Frontal cortex (tissue), 4 donors: ENCODE measurements at places on chromosomes 12 and 14. TPM values are rescaled to one million over a fixed set of nuclear protein-coding genes. Genes with fewer than 3 reads are reported as not detected.

NCAPD2 gene
- 9.4 TPM for total RNA-seq

OR6C68 gene
- not detected for total RNA-seq

LAG3 gene
- under 0.01 TPM for total RNA-seq

SERPINA10 gene
- not detected for total RNA-seq

SPRYD3 gene
- 22.4 TPM for total RNA-seq

DNA sequence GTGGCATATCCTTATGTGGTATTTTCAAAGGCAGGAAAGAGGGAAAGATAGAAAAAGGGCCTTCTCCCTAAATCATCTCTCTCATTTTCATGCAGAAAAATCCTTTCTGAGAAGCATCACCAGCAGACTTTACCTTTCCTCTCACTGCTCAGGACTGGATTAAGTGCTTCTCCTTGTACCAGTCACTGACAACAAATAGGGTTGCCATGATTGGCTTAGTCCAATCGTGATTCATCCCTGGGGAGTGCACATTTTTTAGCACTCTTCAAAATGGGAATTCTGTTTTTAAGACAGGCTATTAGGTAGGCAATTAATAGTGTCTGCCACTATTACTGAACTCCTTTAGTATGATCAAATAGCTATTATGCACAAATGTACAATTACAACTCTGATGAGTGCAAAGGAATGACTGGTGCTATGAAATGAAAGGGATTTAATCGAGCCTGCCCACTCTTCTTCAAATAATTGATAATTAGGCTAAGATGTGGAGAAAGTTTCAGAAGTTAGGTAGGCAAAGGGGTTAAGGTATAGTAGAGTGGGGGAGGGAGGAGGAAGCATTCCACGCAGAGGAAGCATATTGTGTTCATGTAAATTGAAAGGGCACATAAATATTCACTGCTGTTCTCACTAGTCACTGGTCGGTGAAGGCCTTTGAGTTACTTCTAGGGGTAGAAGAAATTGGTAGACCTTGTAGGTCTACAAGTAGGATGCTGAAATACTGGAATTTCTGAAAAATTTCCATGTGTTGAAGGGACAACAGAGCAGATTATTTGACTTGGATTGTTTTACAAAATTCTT lies 84.0 kb downstream of the MSRB3 start:
- DNase-seq: no peak

GRCh38 chr12:58252914-58253313 lies 311.5 kb downstream of the ATP23 start:
- no peak for DNase-seq

DNA sequence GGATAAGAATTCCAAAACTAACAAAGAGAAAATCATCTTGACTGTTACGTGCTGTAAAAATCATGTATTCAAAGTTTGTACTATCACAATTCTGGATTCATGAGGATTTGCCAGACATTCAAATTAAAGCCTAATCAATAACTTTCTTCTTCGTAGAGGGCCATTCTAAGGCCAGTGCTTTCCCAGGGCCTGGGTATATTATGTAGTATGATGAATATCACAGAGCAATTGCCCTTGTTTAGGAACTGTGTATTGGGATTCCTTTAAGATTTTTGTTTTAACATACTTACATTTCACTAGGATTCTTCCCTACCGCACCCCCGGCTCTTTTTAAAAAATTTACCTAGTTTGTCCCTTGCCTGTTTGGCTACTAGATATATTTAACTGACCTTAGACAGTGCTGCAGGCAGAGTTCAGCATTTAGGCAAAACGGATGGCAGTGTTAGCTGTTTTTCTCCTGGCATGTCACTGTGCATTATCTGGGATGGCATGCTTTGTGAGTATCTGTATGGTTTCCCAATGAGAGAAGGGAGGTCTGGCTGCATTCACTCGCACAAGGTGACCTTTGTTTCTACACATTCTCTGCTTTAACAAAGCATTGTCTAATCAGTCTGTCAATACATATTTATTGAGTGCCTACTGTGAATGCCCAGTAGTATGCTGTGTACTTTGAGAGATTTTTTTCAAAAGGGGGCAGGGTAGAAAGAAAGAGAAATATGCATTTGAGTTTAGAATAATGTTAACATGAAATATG lies 63.3 kb downstream of the ERC1 start:
- no peak for DNase-seq

DNA sequence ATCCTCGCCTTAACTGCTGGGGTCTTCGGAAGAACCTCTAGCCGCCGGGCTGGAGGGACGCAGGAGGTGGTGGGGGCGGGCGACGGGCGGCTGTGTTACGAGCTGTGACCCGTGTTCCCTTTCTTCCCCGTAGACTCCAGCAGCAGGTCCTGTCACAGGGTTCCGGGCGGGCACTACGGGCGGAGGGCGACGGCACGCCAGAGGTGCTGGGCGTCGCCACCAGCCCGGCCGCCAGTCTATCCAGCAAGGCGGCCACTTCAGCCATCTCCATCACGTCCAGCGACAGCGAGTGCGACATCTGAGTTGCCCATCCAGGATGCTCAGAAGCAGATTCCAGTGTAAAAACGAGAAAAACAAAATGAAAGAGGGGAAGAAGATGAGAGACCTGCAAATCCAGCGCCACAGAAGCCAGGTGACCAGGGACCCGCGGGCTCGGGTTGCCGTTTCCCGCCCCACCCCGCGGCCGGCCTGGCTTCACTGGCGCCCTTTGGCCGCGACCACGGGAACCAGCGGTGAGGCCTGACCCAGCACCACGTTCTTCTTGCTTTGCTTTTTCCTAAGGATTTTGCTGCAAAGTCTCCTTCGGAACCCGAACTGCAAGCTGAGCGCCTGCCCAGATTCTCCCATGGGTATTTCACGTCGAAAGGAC lies 2.1 kb downstream of the SIX6 start:
- DNase-seq: no peak

- no peak for DNase-seq
These were observed 36.3 kb downstream of the NELL2 start for GRCh38 chr12:44839785-44840184.

DNA sequence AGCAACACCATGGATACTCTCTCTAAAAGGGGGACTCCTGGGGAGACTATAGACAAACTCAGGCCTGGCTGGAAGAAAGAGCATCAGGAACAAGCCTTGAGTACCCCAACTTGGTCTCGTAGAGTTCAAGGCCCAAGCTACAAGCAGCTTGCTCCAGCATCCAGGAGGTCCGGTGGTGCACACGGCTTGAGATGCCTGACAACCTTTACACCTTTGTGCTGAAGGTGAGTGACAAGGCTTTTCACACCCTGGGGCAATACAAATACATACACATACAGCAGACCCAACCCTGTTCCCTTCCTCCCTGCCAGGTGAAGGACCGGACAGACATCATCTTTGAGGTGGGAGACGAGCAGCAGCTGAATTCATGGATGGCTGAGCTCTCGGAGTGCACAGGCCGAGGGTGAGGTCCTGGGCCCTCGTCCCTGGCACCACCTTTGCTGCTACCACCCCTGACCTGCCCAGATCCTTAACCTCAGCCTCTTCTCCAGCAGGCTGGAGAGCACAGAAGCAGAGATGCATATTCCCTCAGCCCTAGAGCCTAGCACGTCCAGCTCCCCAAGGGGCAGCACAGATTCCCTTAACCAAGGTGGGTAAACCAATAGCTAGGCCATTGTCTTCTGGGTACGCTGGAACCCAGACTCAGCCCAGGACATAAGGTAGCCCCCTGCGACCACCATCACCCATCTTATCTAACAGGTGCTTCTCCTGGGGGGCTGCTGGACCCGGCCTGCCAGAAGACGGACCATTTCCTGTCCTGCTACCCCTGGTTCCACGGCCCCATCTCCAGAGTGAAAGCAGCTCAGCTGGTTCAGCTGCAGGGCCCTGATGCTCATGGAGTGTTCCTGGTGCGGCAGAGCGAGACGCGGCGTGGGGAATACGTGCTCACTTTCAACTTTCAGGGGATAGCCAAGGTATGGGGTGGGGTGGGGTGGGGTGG lies 41.2 kb downstream of the SH2B3 start:
- DNase-seq: no peak

DNA sequence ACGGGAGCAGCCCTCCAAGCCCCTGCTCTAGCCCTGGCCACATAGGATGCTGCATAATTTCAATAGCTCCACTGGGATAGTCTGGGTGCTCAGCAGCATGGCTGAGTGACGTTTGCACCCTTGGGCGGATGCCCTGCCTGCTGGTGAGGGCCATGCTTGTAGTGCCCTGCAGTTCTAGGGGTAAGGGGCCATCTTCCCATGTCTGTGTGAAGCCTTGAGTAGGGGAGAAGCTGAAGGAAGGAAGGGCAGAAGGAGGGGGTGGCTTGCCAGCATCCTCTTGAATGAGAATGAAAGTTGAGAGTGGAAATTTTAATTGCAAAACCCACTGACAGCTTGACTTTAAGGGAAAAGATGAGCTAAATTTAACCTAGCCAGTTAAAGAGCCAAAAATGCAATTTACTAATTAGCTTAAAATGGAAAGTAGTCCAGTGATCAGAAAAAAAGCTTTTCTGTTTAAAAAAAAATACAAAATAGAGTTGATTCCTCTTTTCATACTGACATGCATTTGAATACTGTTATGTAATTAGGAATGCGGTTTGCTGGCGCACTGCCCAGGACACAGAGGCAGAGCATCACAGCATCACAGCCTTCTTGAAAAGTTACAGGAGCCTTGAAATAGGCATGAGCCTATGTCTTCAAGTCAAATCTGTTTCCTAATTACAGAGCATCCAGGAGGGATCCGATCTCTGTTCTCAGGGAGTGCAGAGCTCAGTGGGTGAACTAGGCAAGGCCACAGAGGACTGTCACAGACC lies 18.5 kb upstream of the EML1 start:
- no peak for DNase-seq

GRCh38 chr14:38385836-38386235 lies 129.9 kb upstream of the CLEC14A start:
- DNase-seq: no peak

GRCh38 chr14:48096897-48097296 lies 421.5 kb upstream of the MDGA2 start:
- no peak for DNase-seq

DNA sequence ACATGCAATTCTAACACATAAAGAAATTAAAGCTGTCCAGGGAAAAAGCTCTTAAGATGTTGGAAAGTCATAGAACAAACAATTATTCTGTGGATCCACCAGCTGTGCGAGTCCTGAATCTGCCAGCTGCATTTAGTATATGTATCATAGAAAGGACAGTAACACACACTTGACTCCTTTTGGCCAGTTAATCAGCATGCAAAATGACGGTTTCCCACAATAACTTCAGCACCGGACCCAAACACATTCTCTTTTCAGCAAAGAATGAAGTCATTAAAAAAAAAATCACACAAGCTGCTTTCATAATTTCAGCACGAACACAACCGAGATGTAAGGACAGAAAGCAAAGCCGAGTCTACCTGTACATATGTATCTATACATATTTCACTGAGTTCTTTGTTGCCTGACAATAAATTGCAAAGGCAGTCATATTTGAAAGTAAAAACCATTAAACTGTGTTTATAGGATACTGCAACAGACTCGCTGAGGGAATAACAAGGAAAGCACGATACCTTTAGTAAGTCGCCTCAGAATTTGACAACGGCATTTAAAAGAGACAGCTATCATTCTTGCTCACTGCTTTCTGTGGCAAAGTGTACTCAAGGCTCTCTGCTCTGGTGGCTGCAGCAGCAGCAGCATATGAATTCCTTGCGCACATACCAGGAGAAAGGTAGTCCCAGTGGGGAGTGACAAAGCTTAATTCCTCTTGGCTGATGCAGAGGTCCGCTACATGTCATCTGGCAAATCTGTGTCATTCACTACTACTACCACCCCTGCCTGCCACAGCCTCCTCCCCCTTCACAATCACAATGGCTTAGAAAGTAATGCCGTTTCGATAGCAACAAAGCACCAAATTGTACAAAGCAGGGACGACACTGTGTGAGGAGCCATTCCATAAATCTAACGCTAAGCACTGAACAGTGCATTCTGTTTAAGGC lies at the start of gene GRIP1:
GRIP1 (minus strand) TSS at position 739 of the 938 bp plus-strand sequence; CDS start at position 567, 172 bp downstream.
- DNase-seq: no peak

- no peak for DNase-seq
These were observed 26.0 kb upstream of the RXYLT1 start for GRCh38 chr12:63753743-63754142.

DNA sequence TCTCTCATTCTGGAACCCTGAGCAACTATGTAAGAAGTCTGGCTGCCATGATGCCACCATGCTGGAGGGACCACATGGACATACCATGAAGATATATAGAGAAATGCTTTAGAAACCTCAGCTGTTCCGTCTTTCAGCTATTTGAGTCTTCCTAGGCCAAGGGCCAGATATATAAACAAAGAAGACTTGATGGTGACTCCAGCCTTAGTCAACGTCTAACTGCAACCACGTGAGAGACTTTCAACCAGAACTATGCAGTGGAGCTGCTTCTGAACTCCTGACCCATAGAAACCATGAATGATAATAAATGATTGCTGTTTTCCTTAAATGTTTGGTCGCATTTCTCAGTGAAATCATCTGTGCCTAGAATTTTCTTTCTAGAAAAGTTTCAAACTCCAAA lies 20.0 kb upstream of the KITLG start:
- no peak for DNase-seq

DNA sequence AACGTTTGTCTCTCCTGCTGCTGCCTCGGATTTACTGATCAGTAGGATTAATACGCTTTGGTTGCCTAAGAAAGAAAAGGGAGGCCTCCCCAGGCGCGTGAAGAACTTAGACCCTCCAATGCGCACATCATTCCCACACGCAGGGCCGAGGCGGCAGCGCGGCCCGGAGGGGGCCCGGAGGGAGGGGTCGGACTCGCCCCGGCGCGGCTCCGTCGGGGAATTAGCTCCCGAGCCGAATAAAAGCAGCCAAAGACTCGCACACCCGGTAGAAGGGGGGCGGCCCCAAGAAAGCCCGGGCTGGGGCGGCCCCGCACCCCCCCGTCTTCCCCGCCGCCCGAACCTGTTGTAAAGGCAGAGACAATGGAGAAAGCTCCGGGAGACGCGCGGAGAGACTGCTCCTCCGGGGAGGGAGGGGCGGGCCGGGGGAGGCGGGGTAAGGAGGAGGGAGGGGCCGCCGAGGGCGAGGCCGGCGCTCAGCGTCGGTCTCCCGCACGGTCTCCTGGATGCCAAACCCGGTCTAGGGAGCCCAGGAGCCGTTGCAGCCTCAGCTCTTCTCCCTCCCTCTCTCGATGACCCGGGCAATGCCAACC lies at the start of gene NELL2:
NELL2 (minus strand) TSS at position 362 of the 590 bp plus-strand sequence. CDS start 446 bp downstream, outside the sequence.
- peak; percentile 49 for DNase-seq

DNA sequence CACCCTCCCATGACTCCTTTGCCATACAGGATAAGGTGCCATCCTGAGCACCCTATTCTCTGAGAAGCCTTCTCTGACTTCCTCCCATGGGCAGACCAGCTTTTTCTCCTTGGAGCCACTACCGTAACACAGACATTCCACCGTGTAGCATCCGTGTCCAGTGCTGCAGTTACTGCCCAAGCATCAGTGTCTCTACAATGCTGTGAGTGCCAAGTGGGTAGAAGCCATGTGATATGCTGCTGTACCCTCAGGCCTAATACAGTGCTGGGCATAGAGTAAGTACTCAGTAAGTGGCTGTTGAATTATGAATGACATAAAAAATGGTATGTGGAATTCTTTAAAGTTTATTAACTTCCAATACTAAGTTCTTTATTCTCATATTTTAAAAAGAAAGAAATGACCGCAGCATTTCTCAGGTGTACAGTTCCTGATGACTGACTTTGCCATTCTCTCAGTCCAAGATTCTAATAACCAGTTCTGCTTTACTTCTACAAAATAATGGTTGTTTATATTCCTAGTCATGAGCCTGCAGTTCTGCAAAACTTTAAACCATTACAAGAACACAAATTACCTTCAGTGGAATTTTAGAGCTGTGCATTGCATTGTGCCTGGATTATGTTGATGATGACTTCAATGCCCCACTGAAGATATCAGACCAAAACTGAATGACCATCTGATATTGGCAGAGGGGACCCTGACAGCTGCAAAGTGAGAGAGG lies 118.7 kb downstream of the RPAP3 start:
- DNase-seq: no peak

- DNase-seq: peak; percentile 49
These were observed 831 bp upstream of the NKX2-1 start for GRCh38 chr14:36520601-36521525.
